Esophagus squamous epithelium (tissue), 5 donors: ENCODE measurements at places on chromosomes 11 and 22.

DNA sequence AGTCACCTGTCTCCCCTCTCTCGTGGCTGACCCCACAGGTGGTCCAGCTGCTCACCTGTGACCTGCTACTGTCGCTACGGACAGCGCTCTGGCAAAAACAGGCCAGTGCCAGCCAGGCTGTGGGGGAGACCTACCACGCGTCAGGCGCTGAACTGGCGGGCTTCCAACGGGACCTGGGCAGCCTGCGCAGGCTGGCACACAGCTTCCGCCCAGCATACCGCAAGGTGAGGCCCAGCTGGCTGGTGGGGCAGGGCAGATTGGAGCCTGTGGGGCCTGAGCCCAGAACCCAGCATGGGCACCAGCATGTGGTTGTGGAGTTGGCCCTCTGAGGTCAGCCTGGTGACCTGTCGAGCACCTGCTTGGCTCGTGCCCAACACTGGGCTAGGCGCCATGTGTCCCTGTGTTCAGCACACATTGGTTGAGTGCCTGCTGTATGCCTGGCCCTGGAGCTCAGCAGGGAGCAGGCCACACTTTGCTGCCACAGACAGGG, 11.9 kb downstream of the SHISA8 start:
- no peak for DNase-seq

DNA sequence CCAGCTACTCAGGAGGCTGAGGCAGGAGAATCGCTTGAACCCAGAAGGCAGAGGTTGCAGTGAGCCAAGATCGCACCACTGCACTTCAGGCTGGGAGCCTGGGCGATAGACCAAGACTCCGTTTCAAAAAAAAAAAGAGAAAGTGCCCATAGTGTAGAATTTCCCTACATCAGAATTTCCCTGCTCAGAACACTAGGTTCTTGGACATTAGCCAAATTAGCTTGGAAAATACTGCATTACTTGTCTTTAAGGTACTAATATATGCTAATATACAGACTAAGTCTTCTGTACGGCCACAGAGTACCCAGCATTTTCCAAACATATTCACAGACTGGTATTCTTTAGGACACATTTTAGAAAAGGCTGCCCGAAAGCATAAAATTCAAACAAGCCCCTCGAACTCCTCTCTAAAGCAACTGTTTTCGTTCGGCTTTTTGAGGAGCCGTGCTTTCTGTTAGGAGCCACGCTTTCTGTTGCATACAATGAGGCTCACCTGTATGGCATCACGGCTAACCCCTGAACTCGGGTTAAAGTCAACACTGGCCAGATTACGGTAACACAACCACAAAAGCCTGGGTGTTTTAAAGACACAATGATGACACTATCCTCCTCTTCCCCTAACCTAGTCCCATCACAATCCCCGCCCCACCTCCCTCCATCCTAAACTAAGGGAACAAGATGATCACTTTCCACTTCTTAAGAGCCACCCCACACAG, 18.4 kb downstream of the TNKS1BP1 start:
- no peak for DNase-seq

GRCh38 chr11:121909596-121909995, 206.4 kb downstream of the BLID start:
- DNase-seq, result no peak

DNA sequence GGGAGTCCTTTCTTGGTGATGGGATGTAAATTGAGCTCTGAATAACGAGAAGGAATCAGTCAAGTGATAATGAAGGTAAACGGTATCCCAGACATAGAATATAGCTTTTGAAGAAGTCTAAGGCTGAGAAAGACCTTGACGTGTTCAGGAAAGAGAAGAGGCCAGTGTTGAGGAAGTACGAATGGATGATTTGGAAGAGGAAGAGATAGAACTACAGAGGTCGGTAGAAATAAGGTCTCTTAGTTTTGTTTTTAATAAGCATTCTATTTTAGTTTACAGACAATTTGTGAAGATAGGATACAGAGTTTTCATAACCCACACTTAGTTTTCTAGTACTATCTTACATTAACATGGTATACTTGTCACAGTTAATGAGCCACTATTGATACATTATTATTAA, 1598.1 kb downstream of the FAM181B start:
- no peak for DNase-seq

GRCh38 chr11:74437441-74438042, 29.8 kb downstream of the KCNE3 start:
- DNase-seq, result no peak

GRCh38 chr22:27863556-27863955, 55.5 kb downstream of the PITPNB start:
- DNase-seq, result no peak

GRCh38 chr22:39956932-39957664, 3.1 kb upstream of the TMA7B start:
- no peak for DNase-seq
